NCI-H1092 (cell line): ENCODE measurements at places on chromosomes 5 and 9.

DNA sequence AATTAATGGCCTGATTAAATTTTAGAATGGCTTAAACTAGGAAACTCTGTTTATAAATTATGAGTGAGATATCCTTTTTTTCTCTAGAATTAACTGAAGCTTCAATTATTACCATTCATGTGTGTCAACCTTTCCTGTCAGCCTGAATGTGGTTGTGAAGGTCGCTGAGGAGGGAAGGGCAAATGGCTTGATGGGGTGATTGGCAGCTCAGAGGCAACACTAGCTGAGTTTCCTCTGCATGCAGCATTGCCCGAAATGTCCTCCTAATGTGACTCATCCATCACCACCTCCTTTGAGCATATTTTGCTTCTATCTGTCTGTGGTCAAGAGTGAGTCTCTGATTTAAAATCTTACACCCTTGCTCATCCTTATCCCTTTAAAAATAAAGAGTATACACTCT lies 281.9 kb downstream of the TENT4A start:
- no peak for DNase-seq

GRCh38 chr5:33611877-33612276 lies 171.1 kb downstream of the TARS1 start:
- DNase-seq: no peak

DNA sequence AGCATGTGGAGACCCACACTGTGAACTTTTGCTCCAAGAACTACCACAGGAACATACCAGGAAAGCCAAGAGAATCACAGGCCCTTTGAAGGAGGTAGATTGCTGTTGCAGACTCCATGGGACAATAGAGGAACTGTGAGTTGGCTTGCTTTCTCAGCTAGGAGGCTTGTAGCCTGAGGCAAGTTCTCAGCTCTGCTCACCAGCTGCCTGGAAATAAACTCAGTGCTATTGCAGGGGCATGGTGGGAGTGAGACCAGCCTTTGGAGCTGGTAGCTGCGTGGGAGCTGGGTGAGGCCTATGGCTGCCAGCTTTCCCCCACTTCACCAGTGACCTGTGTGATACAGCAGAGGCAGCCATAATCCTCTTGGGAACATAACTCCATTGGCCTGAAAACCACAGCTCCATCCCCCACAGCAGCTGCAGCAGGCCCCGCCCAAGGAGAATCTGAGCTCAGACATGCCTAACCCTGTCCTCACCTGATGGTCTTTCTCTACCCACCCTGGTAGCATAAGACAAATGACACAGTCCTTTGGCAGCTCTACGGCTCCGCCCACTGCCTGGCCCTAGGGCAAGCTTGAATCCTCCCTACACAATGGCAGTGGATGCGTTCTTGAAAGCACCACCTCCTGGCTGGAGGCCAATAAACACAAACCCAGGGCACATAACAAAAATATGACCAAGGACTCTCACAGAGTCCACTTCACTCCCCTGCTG lies 389.5 kb downstream of the KIF4B start:
- DNase-seq: no peak

GRCh38 chr5:122101636-122102285 lies 23.7 kb upstream of the LOX start:
- DNase-seq: no peak

GRCh38 chr9:130157079-130157478 lies 15.1 kb upstream of the NCS1 start:
- no peak for DNase-seq

DNA sequence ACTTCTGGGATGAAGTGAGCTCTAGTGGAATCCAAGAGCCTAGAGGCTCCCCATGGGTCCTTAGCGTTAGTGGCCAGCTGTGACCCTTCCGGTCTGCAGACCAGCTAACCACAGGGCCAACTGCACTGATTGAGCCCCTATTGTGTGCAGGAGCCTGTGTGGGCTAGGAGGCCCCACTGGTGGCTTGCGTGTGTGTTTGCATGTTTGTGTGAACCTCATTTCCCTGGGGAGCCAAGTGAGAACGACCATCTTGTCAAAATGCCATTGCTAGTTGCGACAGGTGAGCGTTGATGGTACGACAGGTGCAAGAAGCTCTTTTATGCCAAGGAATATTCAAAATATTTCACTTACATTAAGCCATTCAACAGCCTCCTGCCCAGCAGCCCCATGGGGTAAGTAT lies 44.1 kb upstream of the ANKRD33B start:
- no peak for DNase-seq

DNA sequence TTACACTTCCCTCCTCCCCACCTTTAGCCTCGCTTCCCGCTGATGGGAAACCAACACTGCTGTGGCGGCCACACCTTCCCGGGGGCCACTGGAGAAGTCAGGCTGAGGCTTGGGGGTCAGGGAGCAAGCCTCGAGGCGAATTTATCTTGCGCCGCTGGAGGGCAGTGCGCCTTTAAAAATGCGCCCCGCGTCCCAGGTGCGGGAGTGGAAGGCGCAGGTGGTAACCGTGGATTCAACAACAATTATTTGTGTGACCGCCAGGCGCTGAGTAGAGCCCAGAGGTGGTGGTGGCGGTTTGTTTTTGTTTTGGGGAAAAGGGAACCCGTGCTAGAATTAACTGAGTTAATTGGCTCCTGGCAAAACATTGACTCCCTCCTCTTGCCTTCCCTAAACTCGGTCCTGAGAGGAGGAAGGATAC lies 1.1 kb downstream of the CFAP77 start:
- DNase-seq: peak; percentile 60

- DNase-seq: no peak
These were observed 16.5 kb downstream of the GAPT start for GRCh38 chr5:58507715-58508114.

- no peak for DNase-seq
These were observed 227.8 kb downstream of the SEMA5A start for GRCh38 chr5:9318031-9318430.

GRCh38 chr9:71791875-71792274 lies 23.6 kb upstream of the CEMIP2 start:
- DNase-seq: no peak

GRCh38 chr5:53733853-53734252 lies 173.4 kb downstream of the NDUFS4 start:
- no peak for DNase-seq

DNA sequence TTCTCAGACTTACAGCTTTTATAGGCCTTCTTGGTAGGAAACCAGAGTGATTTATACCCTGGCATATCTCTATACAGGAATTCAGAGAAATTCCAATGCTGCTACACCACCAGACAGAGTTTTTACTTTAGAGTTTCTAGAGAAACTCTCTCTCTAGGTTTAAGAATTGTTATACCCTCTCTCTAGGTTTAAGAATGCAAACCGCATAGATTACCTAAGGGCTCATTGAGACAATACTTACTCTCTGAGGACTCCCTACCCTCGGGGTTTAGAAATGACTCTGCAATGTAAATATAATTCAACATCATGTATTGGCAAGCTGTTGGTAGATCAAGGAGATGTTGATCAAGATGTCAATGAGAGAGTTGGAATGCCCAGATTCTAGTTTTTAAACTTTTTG lies 15.3 kb upstream of the ELAVL2 start:
- no peak for DNase-seq

DNA sequence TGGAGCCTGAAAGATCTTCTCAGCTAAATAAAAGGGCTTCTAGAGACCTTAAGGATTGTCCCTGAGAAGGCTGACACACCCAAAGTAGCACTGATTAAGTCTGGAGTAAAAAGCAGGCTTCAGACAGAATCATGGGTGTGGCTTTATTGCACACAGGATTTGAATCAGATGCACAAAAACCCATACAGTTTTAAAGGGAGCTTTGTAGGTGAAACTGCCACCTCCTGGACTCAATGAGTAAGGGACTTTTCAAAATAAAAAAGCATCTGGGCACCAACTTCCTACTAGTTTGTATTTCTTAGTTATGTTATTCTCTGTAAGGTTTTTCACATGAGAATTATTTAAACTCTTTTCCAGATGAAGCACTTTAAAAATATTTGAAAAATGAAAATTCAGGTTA lies 129.4 kb downstream of the EDIL3 start:
- DNase-seq: no peak

GRCh38 chr5:63111891-63112290 lies 533.3 kb downstream of the LRRC70 start:
- DNase-seq: no peak

DNA sequence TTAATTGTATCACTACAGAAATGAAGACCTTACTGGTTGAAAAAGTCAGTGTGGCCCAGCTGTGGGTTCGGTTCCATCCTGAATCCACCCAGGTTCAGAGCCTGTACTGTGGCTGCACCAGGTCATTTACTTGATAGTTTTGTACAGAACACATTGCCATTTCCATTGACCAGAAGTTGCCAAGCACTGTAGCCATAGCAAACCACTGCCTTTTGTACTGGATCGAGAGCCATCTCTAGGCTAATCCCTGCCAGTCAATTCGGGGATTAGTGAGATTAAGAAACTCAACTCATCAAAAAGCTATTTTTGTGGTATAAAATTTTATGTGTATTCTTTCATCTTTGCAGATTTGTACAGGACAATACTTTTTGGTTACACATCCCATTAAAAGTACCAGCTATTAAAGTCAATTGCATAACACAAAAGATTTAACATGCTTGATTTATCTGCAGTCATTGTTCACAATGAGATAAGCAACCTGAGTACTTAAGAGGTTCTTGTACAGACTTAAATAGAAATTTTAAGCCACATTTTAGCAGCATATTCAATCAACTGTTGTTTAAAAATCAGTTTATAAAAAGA lies 108.5 kb upstream of the OTULINL start:
- no peak for DNase-seq

GRCh38 chr9:69370430-69370829 lies 45.4 kb downstream of the ENTREP1 start:
- DNase-seq: no peak

- DNase-seq: peak; percentile 53
These were observed 49.3 kb downstream of the ZFAND5 start for GRCh38 chr9:72315510-72316311.

GRCh38 chr9:106966481-106966880 lies 103.5 kb downstream of the ZNF462 start:
- DNase-seq: no peak
